ENCODE measurements at places on chromosomes 2 and 18.

DNA sequence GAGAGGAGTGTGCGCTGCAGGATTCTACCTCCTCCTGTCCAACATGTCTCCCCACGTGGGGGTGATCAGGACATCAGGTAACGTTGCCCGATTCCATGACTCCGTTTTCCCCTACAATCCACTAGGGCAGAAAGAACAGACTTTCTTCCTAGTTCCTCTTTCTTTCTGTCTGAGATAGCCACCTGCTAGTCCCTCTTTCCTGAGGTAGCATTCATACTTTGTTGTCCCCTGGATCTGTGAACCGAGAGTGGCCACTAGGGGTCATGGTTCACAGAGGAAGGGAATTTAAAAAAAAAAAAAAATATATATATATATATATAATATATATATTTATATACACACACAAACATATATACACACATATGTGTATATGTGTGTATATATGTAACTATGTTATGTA lies 210.0 kb upstream of the ZNF521 start:
- no peak for DNase-seq

DNA sequence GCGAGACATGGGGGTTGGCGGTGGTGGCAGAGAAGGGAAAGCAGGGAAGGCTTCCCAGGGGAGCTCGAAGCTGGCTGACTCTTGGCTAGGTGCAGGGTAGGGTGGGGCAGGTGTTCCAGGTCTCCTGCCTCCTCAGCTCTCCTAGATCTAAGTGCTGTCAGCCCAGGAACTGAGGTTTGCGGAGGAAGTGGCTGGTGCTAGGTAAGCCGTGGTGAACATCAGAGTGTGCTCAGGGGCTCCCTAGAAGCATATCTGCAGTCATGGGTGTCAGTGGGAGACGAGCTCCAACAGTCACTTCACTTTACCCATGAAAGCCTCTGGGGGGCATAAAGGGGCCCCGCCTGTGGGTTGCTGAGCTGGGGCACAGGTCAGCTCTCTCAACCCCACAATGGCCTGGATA lies 34.1 kb downstream of the ARHGEF4 start:
- no peak for DNase-seq

GRCh38 chr2:138713504-138713903 lies 66.7 kb downstream of the NXPH2 start:
- no peak for DNase-seq

GRCh38 chr18:33076601-33077000 lies 303.8 kb upstream of the KLHL14 start:
- no peak for DNase-seq

DNA sequence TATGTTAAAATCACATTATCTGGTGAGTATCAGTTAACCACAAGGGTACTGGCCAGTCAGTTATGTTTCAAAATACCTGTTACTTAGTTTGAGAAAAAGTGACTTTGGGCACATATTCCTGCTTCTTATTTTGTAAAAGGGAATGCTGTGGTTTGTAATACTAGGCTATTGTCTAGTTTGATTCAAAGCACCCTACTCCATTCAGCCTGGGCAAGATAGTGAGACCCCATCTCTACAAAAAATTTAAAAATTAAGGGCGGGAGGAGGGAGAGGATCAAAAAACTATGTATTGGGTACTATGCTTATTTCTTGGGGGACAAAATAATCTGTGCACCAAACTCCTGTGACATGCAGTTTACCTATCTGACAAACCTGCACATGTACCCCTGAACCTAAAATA lies 18.9 kb downstream of the MBD5 start:
- DNase-seq, result no peak
